GM12891 (cell line): ENCODE measurements at places on chromosomes 3 and 15.

- no peak for DNase-seq
Measured at GRCh38 chr15:38354315-38354929, 99.5 kb upstream of the FAM98B start.

- DNase-seq: no peak
Measured at GRCh38 chr3:159953325-159954085, 35.1 kb upstream of the IL12A start.

GRCh38 chr15:39209548-39210211 is 371.2 kb upstream of the THBS1 start:
- DNase-seq: no peak

DNA sequence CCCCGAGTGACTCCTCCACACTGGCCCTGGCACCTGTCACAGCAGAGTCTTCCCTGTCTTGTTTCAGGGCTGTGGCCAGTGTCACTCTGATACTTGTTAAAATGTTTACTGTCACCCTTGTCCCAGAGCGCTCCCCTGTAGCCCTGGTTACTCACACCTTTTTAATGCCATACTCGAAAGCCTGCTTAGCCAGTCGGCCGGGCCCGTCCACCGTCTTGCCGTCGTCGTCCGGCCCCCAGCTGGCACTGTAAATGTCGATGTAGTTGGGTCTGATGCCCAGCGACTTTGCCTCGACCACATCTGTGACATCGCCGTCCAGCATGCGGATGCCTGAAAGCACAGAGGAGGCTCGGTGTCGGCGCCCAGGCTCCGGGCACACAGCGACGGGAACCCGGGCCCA is 91.3 kb downstream of the PCSK6 start:
- DNase-seq: no peak

- no peak for DNase-seq
Measured at GRCh38 chr3:155377847-155378246, 84.4 kb upstream of the STRIT1 start.

- no peak for DNase-seq
Measured at GRCh38 chr3:39013921-39014509, 37.7 kb downstream of the SCN11A start.

- no peak for DNase-seq
Measured at GRCh38 chr3:11283139-11283475, 10.9 kb downstream of the ATG7 start.

GRCh38 chr15:39411102-39411989 is 169.5 kb upstream of the THBS1 start:
- peak; percentile 35 for DNase-seq
